ENCODE measurements at places on chromosomes 3 and 15.

DNA sequence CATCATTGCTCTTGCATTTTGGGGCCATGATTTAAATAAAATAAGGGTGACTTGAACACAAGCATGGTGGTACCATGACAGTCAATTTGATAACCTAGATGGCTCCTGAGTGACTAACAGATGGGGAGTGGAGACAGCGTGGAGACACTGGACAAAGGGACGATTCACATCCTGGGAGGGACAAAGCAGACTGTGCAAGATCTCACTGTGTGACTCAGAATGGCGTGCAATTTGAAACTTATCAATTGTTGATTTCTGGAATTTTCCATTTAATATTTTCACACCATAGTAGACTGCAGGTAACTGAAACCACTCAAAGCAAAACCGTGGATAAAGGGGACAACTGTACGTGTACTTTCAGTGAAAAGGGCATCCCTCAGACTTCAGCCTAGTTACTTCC is 25.5 kb downstream of the MCCC1 start:
- DNase-seq: no peak

- DNase-seq: peak; percentile 73
Observed at GRCh38 chr3:10551821-10552630, 46.6 kb upstream of the ATP2B2 start.

GRCh38 chr3:105904678-105905284 is 36.0 kb upstream of the CBLB start:
- no peak for DNase-seq

GRCh38 chr15:83100097-83100646 is 7.3 kb upstream of the TM6SF1 start:
- no peak for DNase-seq

DNA sequence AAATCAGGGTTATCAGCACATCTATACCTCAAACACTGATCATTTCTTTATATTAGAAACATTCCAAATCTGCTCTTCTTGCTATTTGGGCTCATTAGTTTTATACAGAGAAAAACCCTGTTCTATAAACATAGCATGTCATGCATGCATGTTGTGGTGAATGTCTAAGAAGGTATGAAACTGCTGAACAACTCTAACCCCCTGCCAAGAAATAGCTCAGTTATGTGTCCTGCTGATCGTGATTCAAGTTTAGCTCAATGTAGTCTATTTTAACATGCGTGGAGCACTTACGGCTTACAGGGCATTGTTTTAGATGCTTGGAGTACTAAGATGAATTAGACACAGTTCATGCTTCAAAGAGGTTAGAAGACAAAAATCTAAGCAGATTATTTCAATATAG is 35.8 kb downstream of the MYH15 start:
- no peak for DNase-seq

DNA sequence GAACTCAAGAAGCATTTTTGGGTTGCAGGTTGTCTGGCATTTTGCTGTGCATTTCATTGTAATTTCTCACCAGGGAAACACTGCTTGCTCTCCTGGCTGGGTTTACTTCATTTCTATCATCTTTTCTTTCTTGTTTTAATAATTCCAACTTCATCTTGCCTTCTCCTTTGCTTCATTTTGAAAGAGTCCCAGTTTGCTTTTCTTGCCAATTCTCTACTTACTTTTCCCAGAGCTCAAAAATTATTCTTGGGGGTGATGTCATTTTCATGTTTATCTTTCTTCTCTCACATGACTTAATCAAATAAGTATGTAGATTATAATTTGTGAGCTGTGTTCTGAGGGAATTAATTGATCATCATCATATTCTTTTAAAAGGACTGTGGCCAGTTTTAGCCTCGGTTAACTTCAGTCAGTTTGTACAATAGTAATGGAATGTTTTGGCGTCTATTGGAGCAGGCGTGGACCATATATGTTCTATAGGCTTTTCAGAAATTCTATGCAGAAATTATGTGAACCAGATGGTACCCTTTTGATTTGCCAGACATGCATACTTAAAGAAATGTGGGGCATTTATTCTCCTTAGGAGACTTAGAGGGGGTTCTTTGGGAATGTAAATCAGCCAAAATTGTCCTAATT is 30.1 kb downstream of the SH3GL3 start:
- no peak for DNase-seq

DNA sequence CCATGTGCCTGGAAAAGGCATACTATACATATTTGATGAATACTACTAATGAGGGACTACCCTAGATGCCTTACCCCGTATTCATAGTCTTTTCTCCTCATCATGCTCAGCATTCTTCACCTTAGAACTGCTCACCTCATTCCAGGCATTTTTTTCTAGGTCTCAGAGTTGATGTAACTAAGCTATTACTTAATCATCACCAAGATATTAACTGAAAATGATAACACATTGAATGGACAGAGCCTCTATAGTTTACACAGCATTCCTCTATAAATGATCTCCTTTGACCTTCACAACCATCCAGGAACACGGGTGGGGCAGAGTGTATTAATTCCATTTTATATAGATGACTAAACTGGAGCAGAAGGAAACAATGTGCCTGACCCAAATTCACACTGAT is 174.1 kb upstream of the DPH6 start:
- DNase-seq: no peak

- DNase-seq: no peak
Observed at GRCh38 chr3:89488800-89489580, 381.6 kb downstream of the EPHA3 start.

GRCh38 chr15:48667701-48668100 is 22.2 kb upstream of the FBN1 start:
- no peak for DNase-seq

DNA sequence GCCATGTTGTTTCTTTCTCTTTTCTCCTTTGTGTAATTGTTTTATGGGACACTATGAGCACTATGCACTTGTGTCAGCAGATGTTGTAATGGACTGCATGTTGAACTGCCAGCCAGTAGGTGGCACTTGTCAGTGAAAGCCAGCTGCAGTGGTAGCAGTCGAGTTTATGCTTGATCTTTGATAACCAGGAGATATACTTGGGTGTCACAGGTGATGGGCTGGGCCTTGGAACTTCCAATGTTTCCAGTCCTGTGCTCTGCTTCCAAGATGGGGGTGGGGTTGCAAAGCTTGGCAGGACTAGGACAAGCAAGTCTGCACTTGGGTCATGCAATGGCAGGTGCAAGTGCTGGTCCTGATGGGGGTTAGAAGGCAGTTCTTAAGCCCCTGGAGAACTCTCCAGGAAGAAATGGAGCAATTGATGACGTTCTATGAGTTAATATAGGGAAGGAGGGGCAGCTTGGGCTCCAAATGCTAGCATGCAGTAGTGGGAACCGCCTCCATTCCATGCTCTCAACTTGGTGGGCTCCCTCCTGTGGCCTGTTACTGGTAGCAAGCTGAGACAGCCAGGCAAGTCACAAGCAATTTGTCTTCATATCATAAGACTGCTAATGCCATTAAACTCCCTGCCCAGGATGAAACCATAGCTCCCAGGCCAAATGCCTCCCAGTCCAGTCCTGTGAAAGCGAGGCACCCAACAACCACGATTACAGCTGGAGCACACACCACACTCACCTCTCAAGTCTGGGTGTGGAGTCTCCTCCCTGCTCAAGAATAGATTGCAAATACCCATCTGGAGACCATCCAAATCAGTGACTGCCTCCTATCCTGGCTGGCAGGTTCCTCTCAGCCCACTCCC is 287.2 kb downstream of the CGGBP1 start:
- DNase-seq: peak; percentile 46

DNA sequence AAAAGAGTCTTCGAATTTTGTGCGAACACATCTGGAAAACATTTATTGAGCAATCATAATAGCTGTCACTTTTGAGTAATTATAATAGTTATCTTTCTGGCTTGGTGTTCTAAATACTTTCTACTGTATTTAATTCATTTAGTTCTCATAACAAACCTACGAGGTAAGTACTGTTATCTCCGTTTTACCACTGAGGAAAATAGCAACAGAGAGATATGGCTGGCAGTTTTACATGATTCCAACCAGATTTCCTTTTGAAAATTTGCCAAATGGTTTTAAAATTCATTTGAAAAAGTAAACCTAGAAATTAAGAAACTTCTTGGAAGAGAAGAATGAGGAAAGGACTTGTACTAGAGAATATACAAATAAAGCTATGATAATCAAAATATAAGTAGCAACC is 37.3 kb upstream of the MGA start:
- DNase-seq: no peak

DNA sequence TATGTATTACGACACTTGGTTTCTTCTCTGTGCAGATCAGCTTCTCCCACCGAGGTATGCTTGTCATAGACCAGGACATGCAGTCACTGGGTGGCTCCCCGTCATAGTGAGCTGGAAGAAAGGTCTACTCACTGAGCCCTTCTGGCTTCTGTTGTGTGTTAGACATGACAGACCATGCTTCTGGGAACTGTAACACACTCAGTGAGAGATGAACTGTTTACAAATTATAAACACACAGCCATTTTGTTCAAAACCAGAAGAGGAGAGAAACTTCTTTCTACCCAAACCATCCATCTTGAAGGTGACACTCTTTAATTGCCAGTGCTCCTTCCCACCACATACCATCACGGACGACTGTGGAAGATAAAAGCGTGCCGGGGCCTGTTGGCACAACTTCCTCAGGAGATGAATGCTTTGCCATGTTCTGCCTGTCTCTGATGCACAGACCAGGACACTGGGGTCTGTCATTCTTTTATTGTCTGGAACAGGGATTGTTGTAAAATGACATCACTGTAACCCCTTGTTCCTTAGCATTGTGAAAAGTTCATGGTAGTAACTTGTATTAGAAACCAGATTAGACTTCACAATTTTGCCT is 214.3 kb downstream of the MCTP2 start:
- no peak for DNase-seq

- no peak for DNase-seq
Observed at GRCh38 chr3:101703169-101703568, 16.7 kb upstream of the RPL24 start.

DNA sequence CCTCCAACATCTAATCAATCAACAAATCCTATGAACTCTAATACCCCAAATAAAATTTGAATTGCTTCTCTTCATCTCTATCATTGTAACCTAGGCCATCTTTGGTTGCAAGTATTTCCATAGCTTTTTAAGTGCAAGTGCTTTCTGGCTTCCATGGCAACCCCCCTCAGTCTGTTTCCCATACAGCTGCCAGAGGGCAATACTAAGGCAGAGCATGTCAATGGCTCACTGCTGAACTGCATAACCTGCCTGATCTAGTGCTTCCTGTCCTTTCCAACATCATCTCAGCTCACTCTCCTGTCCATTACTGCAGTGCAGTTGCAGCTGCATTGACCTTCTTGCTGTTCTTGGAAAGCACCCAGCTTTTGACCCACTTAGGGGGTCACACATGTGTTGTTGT is 198.4 kb downstream of the WNT5A start:
- DNase-seq: no peak

DNA sequence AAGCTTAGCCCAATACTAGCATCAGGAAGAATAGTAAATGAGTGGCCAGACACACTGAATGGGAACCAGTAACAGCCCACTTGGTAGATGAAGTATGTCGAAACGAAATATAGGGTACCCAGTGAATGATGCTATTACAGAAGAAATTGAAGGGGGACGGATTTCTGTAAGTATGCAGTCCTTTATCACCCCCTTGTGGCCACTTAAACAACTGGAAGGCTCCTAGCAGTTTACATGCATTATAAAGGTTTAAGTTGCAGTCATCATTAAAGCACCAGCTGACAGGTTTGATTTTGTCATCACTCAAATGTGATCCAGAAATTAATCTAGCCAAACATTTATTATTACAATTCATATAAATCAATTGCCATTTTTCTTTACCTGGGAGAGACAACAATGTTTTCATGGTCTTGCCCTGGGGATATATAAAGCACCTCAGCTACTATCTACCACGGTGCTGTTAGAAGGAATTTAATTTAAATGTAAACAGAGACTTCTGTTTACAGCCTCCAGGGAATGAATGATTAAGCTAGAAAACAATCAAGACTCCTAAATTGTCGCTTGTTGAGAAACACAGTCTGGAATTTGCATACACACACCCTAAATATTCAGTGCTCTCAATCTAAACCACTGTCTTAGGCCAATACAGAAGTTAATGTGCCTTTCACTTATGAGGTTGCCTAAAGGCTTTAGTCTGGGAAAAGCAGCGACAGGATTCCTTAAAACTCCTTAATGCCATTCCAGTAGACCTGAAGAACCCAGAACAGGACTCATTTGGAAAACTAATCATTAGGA is 7.8 kb downstream of the EIF1B start:
- DNase-seq: peak; percentile 76

DNA sequence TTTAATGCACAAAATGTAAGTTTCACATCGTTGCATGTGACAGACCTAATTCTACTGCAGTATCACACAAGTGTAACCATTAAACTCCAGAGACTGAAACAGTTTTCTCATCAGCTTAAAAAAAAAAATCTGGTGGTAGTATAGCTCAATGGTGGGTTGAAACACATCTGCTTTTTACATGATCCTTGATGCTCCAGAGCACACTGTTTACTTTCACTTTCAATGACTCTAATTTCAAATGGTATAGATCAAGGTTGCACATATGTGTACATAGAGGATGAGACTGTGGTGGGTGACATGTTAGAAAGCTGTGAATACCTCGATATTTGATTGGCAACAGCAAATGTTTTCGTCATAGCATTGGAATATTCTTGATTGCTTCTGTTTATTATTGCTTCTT is 22.4 kb downstream of the MCTP2 start:
- peak; percentile 19 for DNase-seq

GRCh38 chr15:41874736-41875135 is 19.1 kb downstream of the SPTBN5 start:
- DNase-seq: no peak

- no peak for DNase-seq
Observed at GRCh38 chr3:72229952-72230351, 445.0 kb upstream of the PROK2 start.

DNA sequence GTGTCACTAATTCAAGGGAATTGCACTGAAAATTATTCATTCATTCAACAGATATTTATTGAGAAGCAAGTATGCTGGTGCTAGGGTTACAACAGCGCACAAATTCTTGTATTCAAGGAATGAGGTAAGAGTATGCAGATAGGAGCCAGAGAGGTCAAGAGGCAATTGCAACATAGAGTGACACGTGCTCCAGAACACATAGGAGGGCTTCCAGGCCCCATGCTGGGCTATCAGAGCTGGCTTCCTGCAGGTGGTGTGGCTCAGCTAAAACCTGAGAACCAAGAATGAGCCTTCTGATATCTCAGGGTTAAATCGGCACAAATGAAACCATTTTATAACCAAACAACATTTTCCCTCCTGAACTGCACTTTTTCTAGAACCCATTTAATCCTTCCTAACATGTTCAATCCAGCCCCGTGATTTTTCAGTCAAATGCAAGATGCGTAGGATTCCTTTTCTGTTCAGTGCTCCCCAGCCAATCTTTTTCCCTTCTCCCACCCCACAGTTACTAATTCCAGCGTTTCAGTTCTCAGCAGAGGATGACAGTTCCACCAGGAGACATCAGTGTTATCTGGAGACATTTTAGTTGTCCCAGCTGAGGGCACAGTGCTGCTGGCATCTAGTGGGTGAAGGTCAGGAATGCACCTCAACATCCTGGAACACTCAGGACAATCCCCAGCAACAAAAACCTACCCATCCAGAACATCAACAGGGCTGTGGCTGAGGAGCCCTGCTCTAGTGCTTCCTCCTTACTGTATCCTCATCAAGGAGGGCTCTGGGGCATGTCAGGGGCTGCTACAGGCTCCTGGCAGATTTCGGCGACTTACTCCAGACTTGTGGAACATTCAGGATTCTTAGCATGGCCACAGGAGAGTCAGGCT is 13.1 kb downstream of the CCR5AS start:
- no peak for DNase-seq

Data from CD4-positive, alpha-beta T cell treated with Interleukin-4 for 1 hour (primary cell).